ENCODE measurements at places on chromosomes 13 and 19.

DNA sequence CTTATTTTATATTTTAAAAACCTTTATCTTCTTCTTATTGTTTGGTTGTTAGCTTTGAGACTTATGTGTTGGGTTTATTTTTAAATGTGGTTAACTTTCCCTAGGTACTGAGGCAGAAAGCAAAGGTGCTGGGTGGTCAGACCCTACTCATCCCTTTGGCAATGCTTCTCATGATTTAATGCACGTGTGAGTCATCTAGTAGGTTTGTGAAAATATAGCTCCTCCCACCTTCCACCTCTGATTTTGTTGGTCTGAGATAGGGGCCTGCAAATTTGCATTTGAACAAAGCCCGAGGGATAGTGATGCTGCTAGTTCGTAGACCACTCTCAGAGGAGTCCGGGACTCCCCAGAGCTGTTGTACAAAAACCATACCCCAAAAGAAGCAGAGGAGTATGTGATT lies 771.3 kb upstream of the ARGLU1 start:
- no peak for ATAC-seq

GRCh38 chr19:1455336-1456120 lies 5.6 kb downstream of the APC2 start:
- peak; percentile 77 for ATAC-seq

GRCh38 chr13:37615276-37615675 lies 16.7 kb upstream of the POSTN start:
- no peak for ATAC-seq

DNA sequence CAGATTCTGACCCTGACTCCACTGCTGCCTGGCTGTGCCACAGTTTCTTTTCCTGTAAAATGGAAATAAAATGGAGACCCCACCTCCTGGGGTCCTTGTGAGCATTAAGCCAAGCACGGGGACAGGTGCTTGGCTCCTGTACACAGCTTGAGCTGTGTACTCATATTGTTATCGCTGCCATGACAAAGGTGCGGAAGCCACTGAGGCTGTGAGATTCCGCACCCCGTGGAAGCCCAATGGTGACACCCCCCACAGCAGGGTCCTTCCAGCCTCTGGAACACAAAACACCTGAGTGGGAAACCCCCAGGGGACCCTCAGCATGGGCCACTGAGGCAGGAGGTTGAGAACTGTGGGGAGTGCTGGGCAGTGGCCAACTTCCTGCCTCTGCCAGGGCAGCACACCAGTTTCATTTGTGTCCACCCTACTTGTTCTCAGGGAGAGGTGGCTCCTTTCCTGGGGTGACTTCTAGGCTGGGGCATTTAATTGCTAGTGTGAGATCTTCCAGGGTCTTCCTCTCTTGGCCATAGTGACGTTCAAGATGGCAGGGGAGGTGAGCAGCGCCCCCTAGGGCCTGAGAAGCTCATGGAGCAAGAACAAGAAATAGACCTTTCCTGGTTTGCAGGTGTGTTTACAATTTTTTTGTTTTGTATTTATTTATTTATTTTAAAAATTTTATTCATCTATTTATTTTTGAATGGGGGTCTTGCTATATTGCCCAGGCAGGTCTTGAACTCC lies 5.4 kb upstream of the JSRP1 start:
- ATAC-seq, result peak; percentile 4

DNA sequence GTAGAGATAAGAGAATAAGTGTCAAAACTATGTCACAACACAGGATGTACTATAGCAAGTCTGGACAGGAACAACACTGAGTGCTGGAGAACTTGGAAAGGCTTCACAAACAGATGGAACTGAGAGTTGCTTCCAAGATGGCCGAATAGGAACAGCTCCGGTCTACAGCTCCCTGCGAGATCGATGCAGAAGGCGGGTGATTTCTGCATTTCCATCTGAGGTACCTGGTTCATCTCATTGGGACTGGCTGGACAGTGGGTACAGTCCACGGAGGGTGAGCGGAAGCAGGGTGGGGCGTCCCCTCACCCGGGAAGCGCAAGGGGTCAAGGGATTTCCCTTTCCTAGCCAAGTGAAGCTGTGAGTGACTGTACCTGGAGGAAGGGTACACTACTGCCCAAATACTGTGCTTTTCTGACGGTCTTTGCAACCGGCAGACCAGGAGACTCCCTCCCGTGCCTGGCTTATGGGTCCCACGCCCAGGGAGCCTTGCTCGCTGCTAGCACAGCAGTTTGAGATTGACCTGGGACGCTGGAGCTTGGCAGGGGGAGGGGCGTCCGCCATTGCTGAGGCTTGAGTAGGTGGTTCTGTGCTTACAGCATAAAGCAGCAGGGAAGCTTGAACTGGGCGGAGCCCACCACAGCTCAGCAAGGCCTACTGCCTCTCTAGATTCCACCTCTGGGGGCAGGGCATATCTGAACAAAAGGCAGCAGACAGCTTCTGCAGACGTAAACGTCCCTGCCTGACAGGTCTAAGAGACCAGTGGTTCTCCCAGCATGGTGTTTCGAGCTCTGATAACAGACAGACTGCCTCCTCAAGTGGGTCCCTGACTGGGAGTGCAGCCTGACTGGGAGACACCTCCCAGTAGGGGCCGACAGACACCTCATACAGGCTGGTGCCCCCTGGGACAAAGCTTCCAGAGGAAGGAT lies 46.0 kb downstream of the USP12 start:
- no peak for ATAC-seq

DNA sequence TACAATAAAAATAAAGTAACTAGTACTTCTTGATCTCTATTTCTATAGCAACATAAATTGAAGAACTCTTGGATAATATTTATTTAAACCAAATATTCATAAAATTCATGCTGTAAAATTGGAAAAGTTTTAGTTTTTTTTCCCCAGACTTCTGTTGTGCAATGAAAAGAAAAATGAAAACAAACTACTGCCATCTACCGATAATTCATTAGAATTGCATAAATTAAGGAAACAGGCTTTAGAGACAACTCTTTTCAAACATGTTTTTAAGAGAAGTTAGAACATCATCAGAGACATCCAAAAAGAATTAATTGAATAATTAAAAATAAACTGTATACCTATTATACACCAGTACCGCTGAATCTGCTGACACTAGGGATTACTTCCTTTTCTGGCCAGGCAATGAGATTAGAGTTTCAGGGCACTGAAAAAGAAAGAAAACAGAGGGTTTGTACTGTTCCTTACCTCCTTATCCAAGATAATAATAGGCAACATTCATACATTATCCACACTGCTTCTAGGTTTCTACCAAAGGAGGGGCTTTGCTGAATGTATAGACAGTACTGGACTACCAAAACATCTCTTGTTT lies 4.9 kb downstream of the CCDC122 start:
- no peak for ATAC-seq

- ATAC-seq, result no peak
Measured at GRCh38 chr13:25292301-25292700, 5.0 kb upstream of the MTMR6 start.

DNA sequence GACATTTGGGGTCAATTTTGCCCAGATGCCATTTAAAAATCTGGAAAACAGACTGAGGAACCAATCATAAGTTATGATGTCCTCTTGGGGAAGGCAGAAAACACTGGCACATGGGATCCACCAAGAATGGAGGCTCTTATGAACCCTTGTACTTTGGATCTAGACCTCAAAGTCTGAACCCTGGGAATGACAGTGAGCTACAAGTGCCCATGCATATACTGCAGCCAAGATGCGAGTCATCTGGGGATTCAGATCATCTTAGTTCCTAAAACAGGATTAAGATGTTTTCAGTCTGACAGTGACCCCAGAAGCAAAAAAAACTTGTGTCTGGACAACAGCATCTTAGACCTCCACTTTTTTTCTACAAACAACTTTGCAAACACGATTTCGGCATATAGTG lies 100.2 kb upstream of the SIAH3 start:
- ATAC-seq, result no peak

DNA sequence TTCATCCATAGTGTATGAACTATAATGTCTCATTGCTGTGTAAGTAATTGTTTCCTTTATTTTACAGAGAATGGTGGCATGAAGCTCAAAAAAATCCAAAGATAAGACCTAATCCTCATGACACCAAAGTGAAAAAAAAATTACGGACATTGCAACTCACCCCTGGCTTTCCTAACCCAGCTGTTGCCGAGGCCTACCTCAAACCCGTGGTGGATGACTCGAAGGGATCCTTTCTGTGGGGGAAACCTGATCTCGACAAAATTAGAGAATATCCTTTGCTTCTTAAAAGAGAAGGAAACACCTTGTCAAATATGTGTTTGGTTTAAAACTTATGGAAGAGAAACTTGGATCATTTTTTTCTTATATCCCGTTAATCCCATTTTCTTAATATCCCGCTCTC lies 26.3 kb downstream of the ERCC5 start:
- ATAC-seq, result no peak

GRCh38 chr13:99218969-99219368 lies 18.3 kb downstream of the UBAC2 start:
- peak; percentile 84 for ATAC-seq

DNA sequence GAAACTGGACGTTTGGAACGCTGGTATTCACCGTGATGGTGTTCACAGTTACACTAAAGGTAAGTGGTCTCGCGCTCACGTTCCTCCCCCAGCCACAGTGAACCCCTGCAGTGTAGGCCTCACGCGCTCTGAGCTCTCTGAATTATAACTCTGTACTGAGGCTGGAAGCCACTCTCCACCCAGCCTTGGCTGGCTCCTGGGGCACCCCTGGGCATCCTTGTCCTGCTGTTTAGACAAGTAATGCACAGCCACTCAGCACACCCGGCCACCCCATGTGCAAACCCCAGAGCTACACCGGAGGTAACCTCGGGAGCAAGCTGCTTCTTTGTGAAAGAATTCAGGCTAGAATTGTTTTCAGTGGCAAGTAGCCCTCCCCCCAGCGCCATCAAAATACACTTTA lies 97.3 kb upstream of the MCF2L start:
- ATAC-seq, result no peak

- ATAC-seq, result no peak
Measured at GRCh38 chr13:113451951-113452421, 1.3 kb downstream of the ADPRHL1 start.

DNA sequence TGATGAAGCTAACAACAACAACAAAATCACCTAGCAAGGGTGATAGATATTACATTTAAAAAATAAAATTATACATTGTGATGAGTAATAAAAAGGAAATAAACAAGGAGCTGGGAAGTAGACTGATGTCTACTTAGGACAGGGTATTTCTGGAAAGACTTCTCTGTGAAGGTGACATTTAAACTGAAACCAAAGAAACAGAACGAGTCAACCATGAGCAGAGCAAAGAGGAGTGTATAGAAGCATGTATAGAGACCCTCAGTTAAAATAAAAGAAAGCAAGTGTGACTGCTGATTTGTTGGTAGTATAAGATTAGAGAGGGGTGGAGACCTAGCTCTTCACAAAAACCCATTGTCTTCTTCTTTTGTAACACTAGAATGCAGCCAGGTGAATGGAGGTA lies 53.0 kb upstream of the TDRD3 start:
- ATAC-seq, result no peak

DNA sequence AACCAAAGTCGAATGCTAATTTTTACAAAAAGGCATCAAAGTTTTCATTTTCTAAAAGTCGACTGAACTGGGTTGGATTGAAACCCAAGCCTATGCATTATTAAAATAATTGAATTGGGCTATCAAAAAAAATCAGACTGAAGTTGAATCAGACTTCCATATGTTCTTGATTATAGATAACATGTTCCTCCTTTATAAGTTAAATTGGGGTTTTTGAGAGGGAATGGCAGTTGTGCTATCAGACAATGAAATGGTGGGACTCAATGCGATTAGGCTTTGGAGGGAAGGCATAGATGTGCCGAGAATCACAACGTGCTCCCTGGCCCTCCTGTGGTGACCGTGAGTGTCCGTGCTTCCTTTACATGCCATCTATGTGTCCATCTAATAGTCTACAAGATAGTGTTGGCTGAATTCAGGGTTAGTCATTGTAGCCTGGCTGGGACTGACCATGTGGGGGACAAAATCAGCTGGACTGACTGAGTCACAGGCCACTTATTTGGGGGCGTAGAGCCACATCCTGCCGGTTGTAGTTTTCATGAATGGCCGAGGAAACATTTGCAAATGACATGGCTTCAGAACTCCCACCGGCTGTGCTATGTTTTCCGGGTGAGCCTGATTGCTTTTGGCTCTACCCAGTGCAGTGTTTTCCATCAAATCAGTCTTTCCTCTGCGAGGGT lies 37.1 kb upstream of the OLFM4 start:
- ATAC-seq, result no peak

DNA sequence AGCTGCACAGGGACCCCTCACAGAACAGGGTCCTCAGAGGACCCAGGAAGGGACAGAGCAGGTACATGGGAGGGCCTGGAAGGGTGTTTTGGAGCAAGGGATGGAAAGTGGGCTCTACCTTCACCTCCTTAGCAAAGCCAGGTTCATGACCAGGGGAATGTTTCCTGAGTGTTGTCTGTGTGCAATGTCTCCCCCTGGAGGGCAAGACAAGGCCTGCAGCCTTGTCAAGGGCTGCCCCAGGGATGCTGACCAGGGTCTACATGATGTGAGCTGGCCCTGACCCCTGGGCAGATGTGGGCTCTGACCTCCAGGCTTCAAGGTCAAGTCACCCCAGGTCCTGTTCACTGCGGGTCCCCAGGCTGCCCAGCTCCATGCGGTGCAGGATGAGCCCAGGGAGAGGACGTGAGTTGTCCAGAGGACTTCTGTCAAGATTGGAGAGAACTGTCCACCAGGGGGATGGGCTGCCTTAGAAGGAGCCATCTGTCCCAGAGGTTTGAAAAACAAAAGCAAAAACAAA lies 1.0 kb upstream of the CEACAM1 start:
- peak; percentile 79 for ATAC-seq

- no peak for ATAC-seq
Measured at GRCh38 chr13:80199585-80200292, 141.2 kb downstream of the SPRY2 start.

GRCh38 chr13:24133021-24133795 lies 27.3 kb upstream of the SPATA13 start:
- ATAC-seq, result peak; percentile 23

DNA sequence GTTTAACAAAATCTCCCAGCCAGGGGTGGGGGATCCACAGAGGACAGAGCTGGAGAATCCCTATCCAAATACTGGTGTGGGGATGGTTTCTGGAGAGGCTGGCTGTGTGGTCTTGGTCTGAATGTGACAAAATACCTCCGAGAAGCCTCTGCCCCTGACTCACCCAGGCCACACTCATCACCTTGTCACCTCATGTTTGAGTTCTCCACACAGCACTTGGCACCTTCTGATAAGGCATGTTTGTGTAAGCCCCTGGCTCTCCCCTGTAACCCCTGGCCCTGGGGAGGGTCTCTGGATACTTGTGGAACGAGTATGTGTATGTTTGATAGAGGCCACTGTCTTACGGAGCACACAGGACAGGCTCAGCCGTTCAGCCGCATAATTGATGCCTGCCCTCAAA lies 14.7 kb downstream of the TECR start:
- peak; percentile 30 for ATAC-seq

All from esophagus mucosa (tissue), 1 donor.